ENCODE measurements at places on chromosomes 1 and 21.
A peak's percentile ranks its signal among the peaks of the same experiment; 100 is the strongest.

GRCh38 chr21:34830386-34831170 is 161.8 kb downstream of the CLIC6 start:
- no peaks in the 10 kb centered on the region for H3K27me3 ChIP-seq
- no peak overlapping the region for H3K4me3 ChIP-seq
- H3K27ac ChIP-seq = no peak overlapping the region
- H3K4me1 ChIP-seq = peaks cover 27% of the 10 kb centered on the region

DNA sequence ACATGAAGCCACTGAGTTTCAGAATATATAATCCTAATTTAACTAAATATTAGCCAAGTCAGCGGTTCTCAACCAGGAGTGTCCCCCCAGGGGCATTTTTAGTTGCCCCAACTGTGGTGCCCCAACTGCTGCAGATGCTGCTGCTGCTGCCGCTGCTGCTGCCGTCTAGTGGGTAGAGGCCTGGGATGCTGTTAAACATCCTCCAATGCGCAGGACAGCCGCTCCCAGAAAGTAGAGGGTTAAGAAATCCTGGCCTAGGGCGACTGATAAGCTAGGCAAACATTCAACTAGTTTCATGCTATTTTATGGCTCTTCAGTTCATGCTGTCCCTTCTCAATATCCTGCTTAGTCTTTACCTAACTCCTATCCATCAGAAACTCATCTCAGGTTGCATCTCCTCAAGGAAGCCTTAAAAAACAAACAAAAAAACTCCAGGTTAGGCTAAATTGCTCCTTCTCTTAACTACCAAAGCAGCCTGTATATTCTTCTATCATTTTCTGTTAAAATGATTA is 9.9 kb upstream of the DCAF6 start:
- H3K4me1 ChIP-seq = no peaks in the 10 kb centered on the region
- no peak overlapping the region for H3K27ac ChIP-seq
- no peaks in the 10 kb centered on the region for H3K27me3 ChIP-seq

GRCh38 chr21:44363278-44363677 is 9.9 kb downstream of the TRPM2 start:
- H3K4me3 ChIP-seq = no peak overlapping the region
- no peaks in the 10 kb centered on the region for H3K4me1 ChIP-seq
- no peak overlapping the region for H3K27ac ChIP-seq
- DNase-seq = no peak
- no peaks in the 10 kb centered on the region for H3K36me3 ChIP-seq

- H3K4me1 ChIP-seq = peaks cover 64% of the 10 kb centered on the region
- no peak for DNase-seq
- H3K27me3 ChIP-seq = no peaks in the 10 kb centered on the region
- H3K27ac ChIP-seq = no peak overlapping the region
- H3K4me3 ChIP-seq = no peak overlapping the region
These were observed 25.0 kb downstream of the CAPN2 start for GRCh38 chr1:223737342-223737741.

DNA sequence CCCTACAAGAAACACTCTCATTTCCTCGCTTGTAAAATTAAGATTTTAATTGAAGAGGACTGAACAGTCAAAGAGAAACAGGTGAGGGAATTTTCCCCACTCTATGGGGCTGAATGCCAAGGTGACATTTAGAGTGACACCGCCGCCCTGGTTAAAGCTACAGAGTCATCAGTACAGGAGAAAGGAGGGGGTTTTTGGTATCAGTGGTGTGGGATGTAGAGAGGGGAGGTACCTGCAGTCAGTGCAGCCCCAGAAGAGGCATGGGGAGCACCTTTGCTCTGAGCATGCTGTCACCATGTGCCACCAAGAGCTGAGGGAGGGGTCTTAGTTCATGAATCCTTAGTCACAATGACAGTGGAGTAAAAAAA is 2.8 kb downstream of the DIRAS3 start:
- peaks cover 5% of the 10 kb centered on the region for H3K36me3 ChIP-seq
- no peaks in the 10 kb centered on the region for H3K27me3 ChIP-seq
- H3K4me1 ChIP-seq = peaks cover 11% of the 10 kb centered on the region
- no peak overlapping the region for H3K27ac ChIP-seq

DNA sequence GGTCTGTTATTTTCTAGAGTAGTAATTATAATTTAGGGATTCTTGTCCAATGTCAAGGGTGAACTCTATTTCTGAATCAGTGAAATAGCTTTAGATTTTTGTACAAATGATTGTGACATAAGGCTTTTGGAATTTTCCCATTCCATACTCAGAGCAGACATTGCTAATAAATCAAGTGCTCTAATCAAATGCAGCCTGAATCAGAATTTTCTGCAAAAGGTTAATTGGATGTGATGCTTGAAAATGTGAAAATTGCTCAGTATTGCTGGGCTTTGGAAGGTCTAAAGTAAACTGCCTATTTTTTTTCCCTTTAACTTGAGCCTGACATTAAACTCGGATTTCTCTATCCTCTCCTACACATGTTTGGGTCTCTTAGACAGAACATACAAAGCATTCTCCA is 23.2 kb downstream of the SGIP1 start:
- H3K4me3 ChIP-seq = no peak overlapping the region
- no peaks in the 10 kb centered on the region for H3K36me3 ChIP-seq
- DNase-seq = no peak

GRCh38 chr1:165168467-165168866 is 188.0 kb downstream of the LMX1A start:
- H3K27me3 ChIP-seq = peaks cover 65% of the 10 kb centered on the region
- no peak for DNase-seq
- H3K4me3 ChIP-seq = no peak overlapping the region

- H3K27ac ChIP-seq = peak overlapping the region; percentile 94
- H3K4me1 ChIP-seq = peaks cover 74% of the 10 kb centered on the region
- H3K36me3 ChIP-seq = peaks cover 17% of the 10 kb centered on the region
- no peak overlapping the region for H3K4me3 ChIP-seq
- no peaks in the 10 kb centered on the region for H3K27me3 ChIP-seq
- DNase-seq = no peak
These were observed 987 bp downstream of the DYNLT4 start for GRCh38 chr1:44806025-44806703.

DNA sequence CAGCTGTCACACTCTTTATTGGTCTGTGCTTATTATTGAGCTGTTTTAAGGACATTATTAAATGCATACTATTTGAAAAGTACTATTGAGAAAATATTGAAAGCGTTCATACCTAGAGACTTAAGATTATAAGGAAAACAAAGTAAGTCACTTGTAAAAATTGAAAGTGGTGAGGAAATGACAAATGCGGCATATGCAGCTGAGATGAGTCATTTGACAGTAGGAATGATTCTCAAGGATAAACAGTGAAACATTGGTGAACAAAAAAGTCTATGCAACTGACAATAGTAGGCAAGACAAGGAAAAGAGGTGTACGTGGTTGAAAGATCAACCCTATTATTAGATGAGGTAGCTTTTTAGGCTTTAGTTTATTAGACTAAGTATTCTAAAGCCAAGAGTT is 82.6 kb upstream of the MAP10 start:
- no peak overlapping the region for H3K4me3 ChIP-seq
- H3K36me3 ChIP-seq = no peaks in the 10 kb centered on the region
- no peaks in the 10 kb centered on the region for H3K27me3 ChIP-seq
- no peak overlapping the region for H3K27ac ChIP-seq

DNA sequence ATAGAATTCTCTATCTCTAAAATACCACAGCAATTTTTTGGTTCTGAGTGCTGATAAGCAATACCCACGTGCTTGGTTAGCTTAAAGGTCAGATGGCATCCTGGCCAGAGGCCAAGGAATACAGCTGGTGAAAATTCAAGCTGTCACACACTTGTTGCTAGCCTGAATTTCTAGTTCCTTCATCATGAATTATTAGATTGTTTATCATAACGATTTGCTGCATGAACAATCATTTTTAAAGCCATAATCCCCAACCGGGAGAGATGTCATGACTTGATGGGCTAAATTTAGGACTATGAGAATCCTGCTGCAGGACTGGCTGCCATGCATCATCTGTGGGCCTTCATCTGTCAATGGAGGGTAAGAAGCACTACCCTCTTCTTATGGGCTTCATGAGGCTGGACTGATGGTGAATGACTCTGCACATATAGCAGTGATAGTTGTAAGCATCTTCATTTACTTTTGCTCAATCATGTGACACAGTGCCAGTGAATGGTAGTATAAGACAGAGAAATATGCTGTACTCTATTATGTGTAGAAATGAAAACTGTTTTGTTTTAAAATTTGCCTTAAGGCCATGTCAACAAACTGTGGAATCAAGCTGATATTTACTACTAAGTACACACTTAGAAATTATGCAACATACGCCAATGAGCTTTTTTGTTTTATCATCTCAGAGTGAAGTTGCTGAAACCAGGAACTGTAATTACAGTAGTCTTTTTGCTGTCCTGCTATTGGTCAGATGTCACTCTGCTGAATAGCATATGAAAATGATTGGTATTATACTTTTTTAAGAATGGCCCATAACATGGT is 80.5 kb upstream of the RALGPS2 start:
- no peak for DNase-seq
- H3K36me3 ChIP-seq = no peaks in the 10 kb centered on the region
- no peaks in the 10 kb centered on the region for H3K27me3 ChIP-seq
- no peaks in the 10 kb centered on the region for H3K4me1 ChIP-seq
- H3K4me3 ChIP-seq = no peak overlapping the region

DNA sequence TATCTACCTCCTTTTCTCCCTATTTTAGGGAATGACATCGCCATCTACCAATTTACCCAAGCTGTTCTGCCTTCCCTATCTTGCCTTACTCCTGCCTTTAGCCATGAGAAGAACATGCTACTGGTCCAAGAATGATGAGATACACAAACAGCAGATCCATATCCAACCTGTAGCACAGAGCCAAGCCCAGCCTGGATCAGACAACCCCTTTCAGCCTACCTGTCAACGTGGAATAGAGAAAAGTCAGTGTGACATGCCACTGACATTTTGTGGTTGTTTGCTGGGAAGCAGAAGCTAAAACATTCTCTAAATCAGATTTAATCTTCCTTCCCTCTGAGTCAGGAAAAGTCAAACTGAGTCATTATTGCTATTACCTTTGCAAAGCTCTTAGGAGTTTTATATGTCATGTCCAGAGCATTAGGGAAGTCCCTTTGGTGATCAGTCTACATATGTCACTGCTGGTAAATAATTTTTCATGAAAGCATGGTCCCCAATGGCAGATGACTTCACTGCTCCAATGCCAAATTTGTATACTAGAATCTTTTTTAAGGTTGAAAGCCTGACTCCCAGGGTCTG is 143.1 kb downstream of the TPR start:
- H3K27me3 ChIP-seq = no peaks in the 10 kb centered on the region
- no peak for DNase-seq
- H3K4me1 ChIP-seq = no peaks in the 10 kb centered on the region
- no peaks in the 10 kb centered on the region for H3K36me3 ChIP-seq

DNA sequence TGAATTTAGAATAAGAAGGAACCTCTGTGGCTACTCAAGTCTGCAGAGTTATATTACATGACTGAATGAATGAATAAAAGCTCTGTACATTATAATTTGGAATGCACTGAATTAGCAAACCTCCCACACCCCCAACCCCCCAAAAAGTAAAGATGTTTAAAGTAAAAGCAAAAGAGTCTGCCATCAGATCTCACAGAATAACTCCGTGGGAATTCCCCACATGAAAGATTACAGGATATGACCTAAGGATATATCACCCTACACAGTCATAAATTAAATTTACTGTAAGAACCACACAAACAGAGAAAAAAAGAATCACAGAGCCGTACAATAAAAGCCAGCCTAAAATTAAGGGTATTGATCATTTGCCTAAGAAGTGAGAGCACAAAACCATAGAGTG is 587.3 kb downstream of the PTPRC start:
- no peak overlapping the region for H3K27ac ChIP-seq
- H3K4me1 ChIP-seq = no peaks in the 10 kb centered on the region
- no peak overlapping the region for H3K4me3 ChIP-seq
- DNase-seq = no peak
- H3K36me3 ChIP-seq = no peaks in the 10 kb centered on the region

- H3K27me3 ChIP-seq = peaks cover 2% of the 10 kb centered on the region
- DNase-seq = no peak
- H3K36me3 ChIP-seq = no peaks in the 10 kb centered on the region
- H3K4me1 ChIP-seq = no peaks in the 10 kb centered on the region
- H3K4me3 ChIP-seq = no peak overlapping the region
- no peak overlapping the region for H3K27ac ChIP-seq
These were observed 199.5 kb downstream of the LRRIQ3 start for GRCh38 chr1:73998348-73998959.

DNA sequence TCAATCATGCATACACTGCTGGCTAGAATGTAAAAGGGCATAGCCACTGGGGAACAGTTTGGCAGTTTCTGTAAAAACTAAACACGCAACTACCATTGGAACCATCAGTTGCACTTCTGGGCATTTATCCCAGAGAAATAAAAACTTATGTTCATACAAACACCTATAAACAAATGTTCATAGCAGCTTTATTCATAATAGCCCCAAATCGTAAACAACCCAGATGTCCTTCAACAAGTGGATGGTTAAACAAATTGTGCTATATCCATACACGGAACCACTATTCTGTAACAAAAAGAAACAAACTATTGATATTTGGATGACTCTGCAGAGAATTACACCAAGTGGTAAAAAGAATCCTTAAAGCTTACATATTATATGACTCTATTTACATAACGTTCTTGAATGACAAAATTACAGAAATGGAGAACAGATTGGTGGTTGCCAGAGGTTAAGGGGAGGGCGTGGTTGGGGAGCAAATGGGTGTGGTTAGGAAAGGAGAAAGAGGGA is 22.8 kb downstream of the LACTBL1 start:
- no peak for DNase-seq
- H3K36me3 ChIP-seq = no peaks in the 10 kb centered on the region
- no peak overlapping the region for H3K27ac ChIP-seq
- H3K4me1 ChIP-seq = no peaks in the 10 kb centered on the region
- H3K27me3 ChIP-seq = no peaks in the 10 kb centered on the region

DNA sequence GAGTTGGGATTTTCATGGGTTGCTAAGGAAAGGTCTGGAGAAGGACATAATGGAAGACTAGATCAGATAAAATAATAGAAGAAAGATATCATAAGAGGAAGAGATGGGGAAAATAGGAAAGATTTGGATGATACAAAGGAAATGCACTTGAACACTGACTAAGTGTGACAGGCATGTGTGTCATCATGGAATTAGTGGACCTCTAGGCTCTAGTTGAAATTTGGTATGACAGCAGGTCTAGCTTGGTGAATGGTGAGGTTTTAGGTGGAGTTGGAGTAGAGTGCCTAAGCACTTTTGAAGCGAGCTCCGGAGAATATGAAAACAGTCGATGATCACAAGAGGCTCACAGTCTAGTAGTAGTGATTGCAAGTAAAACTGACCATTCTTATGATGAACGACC is 73.0 kb upstream of the PTGS2 start:
- no peaks in the 10 kb centered on the region for H3K4me1 ChIP-seq
- no peak for DNase-seq
- no peak overlapping the region for H3K27ac ChIP-seq
- H3K36me3 ChIP-seq = no peaks in the 10 kb centered on the region
- no peak overlapping the region for H3K4me3 ChIP-seq

- H3K36me3 ChIP-seq = no peaks in the 10 kb centered on the region
- no peak overlapping the region for H3K4me3 ChIP-seq
- peak overlapping the region; percentile 31 for H3K27ac ChIP-seq
- H3K4me1 ChIP-seq = no peaks in the 10 kb centered on the region
- no peaks in the 10 kb centered on the region for H3K27me3 ChIP-seq
- DNase-seq = no peak
These were observed 187.3 kb upstream of the DMRTA2 start for GRCh38 chr1:50610563-50610962.

All from esophagus squamous epithelium (tissue), 5 donors.